ENCODE measurements at places on chromosomes 3 and 15.

DNA sequence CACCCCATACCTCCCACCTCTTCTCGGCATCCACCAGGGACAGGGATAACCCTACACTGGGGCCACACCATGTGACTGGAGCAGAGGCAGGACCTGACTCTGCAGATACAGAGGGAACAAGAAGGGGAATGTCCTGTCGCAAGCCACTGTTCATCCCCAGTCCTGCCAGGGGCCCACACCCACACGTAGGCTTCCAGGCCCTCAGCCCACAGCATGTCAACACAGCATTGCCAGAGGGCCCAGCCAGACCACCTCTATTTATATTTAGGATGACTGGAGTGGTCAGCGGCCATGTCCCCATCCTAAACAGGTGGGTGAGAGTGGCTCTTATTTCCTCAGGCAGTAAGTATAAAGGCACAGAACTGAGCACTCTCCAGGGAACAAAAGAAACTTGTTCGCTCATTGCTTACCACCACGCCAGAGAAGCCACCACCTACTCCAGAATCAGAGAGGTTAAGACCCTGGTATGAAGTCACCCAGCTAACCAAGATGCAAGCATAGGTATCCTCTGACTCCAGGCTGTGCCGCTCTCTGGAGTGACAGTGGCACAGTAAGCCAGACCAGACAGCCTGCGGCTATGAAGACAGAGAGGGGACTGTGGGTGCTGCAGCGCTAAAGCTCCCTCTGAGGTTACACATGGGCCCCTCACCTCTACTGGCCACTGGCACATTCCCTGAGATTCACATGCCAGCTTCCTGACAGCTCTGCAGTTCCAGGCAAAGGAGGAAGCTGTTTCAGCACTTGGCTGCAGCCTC, 67.9 kb downstream of the LRIG1 start:
- DNase-seq = no peak

DNA sequence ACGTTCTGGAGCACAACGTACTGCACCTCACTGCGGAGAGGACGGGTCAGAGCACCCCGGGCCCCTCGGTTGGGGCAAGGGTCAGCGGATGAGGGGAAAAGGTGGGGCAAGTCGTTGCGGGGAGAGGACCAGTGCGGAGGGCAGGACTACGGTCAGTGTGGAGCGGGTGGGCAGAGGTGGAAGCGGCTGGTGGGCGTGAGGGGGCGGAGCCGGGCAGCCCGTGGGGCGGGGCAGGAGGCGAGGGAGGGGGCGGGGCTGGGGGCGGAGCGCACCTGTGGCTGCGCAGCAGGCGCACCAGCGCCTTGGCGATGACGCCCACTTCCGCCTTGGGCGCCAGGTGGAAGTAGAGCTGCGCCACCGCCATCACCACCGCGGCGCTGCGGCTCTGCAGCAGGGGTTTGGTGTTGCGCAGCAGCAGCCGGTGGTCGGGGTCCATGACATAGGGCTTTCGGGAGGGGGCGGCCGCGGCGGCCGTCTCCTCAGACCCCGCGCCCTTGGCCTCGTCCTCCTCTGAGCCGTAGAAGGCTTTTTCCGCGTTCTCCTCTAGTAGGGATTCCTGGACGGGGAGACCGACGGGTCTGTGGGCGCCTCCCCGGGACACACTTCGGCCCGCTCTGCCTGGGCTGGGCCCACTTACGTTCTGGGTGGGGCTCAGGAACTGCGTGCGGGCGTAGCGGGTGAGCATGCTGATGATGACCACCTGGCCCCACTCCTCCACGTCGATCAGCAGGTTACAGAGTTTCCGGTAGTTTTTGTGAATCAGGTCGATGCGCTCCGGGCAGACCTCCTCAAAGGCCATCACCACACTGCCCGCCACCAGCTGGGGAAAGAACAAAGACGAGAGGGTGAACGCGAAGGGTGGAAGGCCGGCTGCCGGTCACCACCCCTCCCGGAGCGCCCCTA, 29.2 kb downstream of the AP3B2 start:
- DNase-seq = peak; percentile 55

- DNase-seq = no peak
Observed at GRCh38 chr3:139940622-139941021, 5.6 kb downstream of the CLSTN2 start.

DNA sequence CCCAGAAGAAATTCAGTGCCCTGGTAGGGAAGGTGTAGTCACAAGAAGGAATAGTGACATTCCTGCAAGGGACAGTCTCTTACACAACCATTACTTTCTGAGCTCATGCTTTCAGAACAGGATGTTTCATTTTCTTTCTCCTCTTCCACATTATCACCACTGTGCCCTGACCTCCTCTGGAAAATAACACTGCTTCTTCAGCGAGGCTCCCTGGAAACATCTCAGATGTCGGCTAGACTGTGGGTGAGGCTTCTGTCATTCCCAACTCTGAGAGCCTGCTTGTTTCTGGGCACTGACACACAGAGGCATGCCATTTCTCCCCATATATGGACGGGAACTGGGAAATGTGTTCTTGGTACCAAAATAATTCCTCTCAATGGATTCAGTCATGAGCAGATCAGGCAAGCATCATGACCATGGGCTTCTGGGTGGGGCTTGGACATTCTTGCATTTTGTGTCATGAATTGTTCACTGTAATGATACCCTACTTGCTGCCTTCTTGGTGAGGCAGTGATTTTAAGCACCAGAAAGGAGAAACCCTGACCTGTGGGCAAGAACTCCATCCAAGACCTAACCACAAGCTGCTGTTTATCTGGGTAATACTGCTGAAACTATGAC, 14.3 kb upstream of the TNFAIP8L3 start:
- DNase-seq = peak; percentile 31

DNA sequence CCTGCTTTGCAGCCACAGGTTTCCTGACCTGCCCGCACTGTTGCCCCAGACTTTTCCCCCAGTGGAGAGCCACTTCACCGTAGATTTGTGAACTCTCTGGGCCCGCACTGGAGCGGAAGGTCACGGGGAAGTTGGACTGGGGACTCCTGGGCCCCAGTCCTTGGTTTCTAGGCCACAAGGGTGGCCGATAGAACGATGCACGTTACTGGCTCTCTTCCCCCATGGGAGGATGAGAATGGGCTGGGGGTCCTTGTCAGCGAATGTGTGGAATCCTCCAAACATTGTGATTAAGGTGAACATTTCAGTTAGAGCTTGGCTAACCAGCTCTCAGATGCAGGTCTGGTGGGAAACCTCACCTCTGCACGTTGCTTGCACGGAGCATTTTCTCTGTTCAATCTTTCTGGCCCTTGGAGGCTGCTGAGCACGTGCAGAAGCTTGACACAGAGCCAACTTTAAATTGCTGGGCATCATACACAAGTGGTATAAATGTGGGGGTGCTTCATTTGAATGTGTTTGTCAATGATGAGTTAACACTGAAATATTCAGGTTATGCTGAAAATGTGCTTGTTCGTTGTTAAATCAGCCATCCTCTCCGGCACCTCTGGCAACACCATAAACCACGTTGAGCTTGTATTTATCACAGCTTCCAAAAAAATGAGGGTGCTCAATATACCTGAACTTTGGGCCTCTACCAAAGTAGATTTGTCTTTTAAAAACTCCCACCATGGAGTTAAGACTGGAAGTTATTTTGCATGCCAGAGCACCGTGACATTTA, 976 bp downstream of the DIS3L start:
- peak; percentile 57 for DNase-seq

DNA sequence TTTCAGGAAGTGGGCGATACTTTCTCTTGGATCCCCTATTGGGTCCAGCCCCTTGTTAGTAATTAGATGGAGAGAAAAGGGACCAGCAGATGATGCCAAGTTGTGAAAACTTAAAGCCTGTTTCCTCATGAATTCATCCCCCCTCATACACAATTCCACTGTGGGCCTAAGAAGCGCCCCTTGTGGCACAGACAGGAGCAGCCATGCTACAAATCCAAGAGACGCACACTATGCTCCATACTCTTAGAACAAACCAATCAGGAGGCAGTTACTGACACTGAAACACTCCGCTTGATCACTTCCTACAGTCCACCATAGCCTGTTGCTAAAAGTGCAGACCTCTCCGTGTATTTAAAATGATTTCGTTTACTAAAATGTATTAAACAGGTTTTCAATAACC, 111.3 kb upstream of the ARRDC4 start:
- DNase-seq = no peak

GRCh38 chr3:72798552-72799195, 49.6 kb downstream of the SHQ1 start:
- no peak for DNase-seq

GRCh38 chr3:16869261-16870005, 15.3 kb upstream of the PLCL2 start:
- no peak for DNase-seq
